ENCODE measurements at places on chromosomes 4 and X. TPM values are rescaled to one million over a fixed set of nuclear protein-coding genes. Genes with fewer than 3 reads are reported as not detected.
A peak's percentile ranks its signal among the peaks of the same experiment; 100 is the strongest.

GRCh38 chrX:12702509-12703091 lies 88.6 kb upstream of the PRPS2 start:
- no peak overlapping the region for H3K27ac ChIP-seq
- H3K36me3 ChIP-seq: no peaks in the 10 kb centered on the region
- no peaks in the 10 kb centered on the region for H3K27me3 ChIP-seq
- H3K4me3 ChIP-seq: no peak overlapping the region
- 0 out of 2 replicates have a peak, but pooled peaks cover 3% of the 10 kb centered on the region for H3K4me1 ChIP-seq

- no peak for DNase-seq
- H3K4me1 ChIP-seq: peaks cover 10% of the 10 kb centered on the region
- H3K36me3 ChIP-seq: no peaks in the 10 kb centered on the region
- no peaks in the 10 kb centered on the region for H3K27me3 ChIP-seq
Observed at GRCh38 chr4:82780170-82780751, 18.3 kb downstream of the SCD5 start.

GRCh38 chrX:104255465-104255864 lies 732 bp upstream of the ESX1 start:
- H3K36me3 ChIP-seq: no peaks in the 10 kb centered on the region
- H3K27ac ChIP-seq: no peak overlapping the region
- H3K27me3 ChIP-seq: no peaks in the 10 kb centered on the region
- H3K4me1 ChIP-seq: peaks cover 13% of the 10 kb centered on the region
- no peak for DNase-seq
- H3K4me3 ChIP-seq: no peak overlapping the region

DNA sequence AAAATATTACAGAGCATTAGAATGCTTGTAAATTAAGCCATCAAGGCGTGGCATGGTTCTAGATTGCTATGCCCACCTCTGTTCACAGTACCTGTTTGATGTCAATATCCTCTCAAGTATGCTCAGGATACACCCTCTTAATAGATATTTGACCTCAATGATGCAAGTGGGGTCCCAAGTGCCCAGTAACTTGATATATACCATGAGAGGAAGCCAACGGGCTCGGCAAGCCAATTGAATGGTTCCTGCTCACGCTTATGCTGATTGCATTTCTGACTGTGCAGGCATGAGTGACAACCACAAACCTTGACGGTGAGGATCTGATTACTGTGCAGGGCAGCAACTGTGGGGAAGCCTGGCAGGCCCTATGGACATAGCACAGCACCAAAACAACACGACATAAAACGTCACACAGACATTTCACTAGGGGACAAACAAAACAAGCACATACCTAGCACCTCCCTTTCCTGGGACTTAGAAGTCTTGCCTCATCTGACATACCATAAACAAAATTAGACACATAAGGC lies 179.1 kb upstream of the ETNPPL start:
- no peak overlapping the region for H3K27ac ChIP-seq
- H3K36me3 ChIP-seq: no peaks in the 10 kb centered on the region
- H3K27me3 ChIP-seq: peaks cover 6% of the 10 kb centered on the region
- no peak overlapping the region for H3K4me3 ChIP-seq
- no peak for DNase-seq

DNA sequence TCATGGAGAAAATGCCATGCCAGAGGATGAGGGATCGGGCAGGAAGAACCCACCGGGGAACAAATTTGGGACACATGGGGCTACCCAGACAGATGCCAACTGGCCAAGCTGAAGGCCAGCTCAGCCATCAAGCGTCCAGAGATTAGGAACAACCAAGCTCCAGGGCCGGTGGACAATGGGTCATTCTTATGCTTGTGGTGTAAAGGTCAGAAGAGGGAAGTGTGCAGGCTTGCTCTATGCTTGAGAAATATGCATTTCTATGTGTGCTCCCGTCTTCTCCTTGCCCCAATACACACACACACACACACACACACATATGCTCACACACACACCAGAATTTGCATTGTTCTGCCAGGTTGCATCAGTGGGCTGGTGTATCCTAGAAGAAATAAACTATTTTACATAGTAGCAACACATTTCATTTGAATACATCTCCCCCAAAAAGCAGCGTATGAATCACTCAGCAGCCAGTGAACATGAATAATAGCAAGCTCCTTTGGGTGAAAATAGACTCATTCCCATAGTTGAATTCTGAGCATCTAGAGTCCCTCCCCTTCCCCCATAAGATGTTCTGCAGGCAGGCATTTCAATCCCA lies 201.9 kb upstream of the PPARGC1A start:
- no peaks in the 10 kb centered on the region for H3K27me3 ChIP-seq
- H3K27ac ChIP-seq: no peak overlapping the region
- no peaks in the 10 kb centered on the region for H3K36me3 ChIP-seq
- no peak overlapping the region for H3K4me3 ChIP-seq
- no peak for DNase-seq

DNA sequence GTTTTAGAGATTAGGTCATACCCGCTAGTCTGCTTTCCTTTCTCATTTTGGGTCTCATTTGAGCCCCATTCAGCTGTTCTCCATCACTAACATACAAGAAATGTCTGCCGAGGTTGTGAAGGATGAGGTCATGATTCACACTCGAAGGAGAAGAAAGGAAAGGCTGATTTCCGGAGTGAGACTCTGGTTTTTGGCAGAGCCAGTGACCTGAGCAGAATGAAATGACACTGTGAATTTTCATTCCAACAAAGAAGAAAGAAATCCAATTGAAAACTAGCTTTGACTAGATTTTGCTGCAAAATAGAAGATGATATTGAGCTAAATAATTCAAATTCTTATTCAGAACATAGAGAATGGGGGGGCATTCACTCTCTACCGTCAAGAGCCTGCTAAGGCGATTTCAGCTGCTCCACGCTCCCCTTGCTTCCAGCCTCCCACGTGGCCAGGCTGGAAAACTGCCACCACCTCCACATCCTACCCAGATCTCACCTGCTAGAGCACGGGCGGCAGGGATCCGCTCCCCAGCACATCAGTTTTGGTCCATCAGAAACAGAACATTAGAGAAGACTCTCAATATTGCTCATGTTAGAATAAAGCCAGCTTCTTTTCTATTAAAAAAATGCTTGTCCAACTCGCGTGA lies 39.0 kb downstream of the F11 start:
- H3K27ac ChIP-seq: no peak overlapping the region
- no peaks in the 10 kb centered on the region for H3K36me3 ChIP-seq
- peaks cover 38% of the 10 kb centered on the region for H3K27me3 ChIP-seq
- H3K4me1 ChIP-seq: no peaks in the 10 kb centered on the region
- no peak for DNase-seq

DNA sequence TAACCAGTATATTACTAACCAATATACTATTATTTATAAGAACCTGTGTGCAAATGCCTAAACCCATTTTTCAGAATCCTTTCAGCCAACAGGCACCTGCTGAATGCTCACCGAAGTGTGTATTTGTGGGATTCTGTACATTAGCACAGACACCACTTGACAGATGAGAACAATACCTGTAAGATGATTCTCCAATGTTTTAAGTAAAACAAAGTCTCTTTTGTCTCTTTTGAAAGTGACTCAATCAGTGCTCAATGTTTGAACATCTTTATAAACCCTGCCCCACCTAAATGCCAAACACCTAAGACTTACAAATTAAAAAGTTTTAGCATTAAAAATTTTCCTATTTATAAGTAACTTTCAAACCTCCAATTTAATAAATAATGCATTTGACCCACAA lies 763 bp downstream of the ASB9 start:
- no peaks in the 10 kb centered on the region for H3K27me3 ChIP-seq
- DNase-seq: peak; percentile 70
- no peaks in the 10 kb centered on the region for H3K36me3 ChIP-seq
- H3K4me3 ChIP-seq: peak overlapping the region; percentile 70

DNA sequence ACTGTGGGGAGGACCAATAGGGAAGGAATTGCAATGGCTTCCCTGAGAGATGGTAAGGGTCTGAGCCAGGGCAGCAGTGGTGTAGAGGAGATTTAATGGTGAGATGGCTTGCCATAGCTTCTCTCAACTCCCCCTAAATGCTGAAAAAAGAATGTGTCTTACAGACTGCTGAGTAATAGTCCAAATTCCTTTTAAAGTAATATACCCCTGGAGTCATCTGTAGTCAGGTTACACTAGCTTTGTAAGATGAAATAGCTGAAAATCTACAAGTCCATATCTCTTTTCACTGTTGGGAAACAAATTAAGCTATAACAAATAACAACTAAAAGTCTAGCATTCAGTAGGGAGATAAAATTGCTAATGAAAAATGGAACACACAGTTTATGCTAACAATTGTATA lies 33.5 kb downstream of the MAPK10 start:
- H3K27me3 ChIP-seq: no peaks in the 10 kb centered on the region
- no peaks in the 10 kb centered on the region for H3K4me1 ChIP-seq
- no peak for DNase-seq
- no peaks in the 10 kb centered on the region for H3K36me3 ChIP-seq

DNA sequence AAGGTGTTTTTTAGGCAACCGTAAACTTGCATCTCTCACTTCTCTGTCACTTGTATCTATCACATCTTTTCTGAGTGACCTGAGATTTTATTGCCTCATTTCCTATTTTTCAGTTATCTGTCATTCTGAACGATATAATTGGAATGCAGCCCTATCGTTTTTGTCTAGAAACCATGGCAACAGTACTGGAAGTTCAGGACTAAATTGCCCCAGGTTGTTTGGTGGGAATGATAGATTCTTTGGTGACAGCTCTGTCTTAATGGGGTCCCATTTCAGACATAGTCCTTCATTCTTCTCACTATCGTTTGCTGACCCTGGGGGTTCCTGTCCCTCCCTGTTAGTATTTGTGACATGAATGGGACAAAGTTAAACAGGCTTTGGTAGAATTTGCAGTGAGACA lies 267.7 kb upstream of the GALNT7 start:
- no peaks in the 10 kb centered on the region for H3K36me3 ChIP-seq
- no peak overlapping the region for H3K4me3 ChIP-seq
- DNase-seq: peak; percentile 18

DNA sequence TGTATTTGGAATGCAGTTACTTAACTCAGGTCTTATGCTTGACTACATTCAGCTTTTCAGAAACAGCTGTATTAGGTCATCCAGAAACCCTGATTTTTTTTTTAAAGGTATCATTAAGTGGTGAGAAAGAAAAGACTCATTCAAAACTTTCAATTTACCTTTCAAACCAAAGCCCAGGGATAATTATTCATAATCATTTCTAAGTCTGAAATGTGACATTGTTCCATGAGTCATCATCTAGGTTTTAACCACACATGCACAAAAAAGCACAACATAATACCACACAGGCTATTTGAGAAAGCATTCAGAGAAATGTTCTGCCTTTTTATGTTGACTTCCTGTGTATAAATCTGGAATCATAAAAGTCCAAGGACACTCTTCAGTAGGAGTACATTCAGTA lies 288.2 kb downstream of the IL1RAPL2 start:
- H3K27ac ChIP-seq: peak overlapping the region; percentile 88
- peak; percentile 77 for DNase-seq
- no peaks in the 10 kb centered on the region for H3K27me3 ChIP-seq
- H3K4me1 ChIP-seq: peaks cover 23% of the 10 kb centered on the region
- no peaks in the 10 kb centered on the region for H3K36me3 ChIP-seq
- H3K4me3 ChIP-seq: no peak overlapping the region

DNA sequence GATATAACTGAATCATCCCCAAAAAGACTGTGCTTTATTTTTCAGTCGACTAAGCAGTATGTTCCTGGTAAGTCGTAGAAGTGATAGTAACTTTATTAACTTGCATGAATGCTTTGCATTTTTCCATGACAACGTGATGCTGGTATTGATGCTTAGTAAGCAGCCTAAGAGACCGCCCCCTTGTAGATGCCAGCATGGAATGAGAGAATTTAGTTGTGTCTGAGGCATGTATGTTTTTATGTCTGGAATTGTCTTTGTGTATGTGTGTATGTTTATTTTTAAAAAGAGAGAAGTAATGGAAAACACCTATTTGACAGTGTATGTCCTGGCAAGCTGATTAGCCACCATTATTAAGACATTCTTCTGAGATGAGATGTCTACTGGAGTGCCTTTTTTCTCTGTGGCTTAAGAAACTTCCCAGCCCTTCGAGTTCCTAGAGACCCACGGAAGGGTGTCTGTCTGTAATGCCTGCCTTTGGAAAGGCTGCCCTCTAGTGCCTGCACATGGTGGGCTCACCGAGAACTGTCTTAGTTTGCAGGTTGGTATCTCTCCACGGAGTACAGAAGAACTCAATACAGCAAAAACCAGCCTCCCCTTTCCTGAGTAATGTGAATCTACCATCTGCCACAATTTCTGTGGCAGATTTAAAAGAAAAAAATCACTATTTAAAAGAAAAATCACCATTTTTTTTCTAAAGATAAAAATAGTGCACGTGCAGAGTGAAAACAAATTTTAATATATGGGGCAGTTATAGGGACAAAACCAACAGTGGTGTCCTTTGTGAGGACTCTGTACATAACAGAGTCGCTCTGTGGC lies 85.9 kb downstream of the AASDH start:
- no peaks in the 10 kb centered on the region for H3K27me3 ChIP-seq
- H3K36me3 ChIP-seq: no peaks in the 10 kb centered on the region
- DNase-seq: peak; percentile 92
- H3K4me1 ChIP-seq: peaks cover 6% of the 10 kb centered on the region
- no peak overlapping the region for H3K4me3 ChIP-seq

GRCh38 chrX:30795981-30796958 lies 92.8 kb downstream of the TAB3 start:
- H3K36me3 ChIP-seq: no peaks in the 10 kb centered on the region
- H3K27ac ChIP-seq: no peak overlapping the region
- no peak for DNase-seq
- no peak overlapping the region for H3K4me3 ChIP-seq
- no peaks in the 10 kb centered on the region for H3K4me1 ChIP-seq

DNA sequence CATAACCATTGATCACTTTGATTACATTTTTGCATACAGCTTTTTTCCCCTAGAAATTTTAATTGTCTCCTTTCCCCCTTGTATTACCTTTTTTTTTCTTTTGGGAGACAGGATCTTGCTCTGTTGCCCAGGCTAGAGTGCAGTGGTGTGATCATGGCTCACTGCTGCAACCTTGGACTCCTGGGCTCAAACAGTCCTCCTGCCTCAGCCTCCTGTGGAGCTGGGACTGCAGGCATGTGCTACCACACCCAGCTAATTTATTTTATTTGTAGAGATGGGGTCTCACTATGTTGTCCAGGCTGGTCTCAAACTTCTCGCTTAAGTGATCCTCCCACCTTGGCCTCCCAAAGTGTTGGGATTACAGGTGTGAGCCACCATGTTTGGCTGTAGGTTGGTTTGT lies 47.0 kb downstream of the ZFX start:
- no peak overlapping the region for H3K4me3 ChIP-seq
- H3K27me3 ChIP-seq: no peaks in the 10 kb centered on the region
- no peak overlapping the region for H3K27ac ChIP-seq
- 0 out of 2 replicates have a peak, but pooled peaks cover 8% of the 10 kb centered on the region for H3K36me3 ChIP-seq
- no peaks in the 10 kb centered on the region for H3K4me1 ChIP-seq

DNA sequence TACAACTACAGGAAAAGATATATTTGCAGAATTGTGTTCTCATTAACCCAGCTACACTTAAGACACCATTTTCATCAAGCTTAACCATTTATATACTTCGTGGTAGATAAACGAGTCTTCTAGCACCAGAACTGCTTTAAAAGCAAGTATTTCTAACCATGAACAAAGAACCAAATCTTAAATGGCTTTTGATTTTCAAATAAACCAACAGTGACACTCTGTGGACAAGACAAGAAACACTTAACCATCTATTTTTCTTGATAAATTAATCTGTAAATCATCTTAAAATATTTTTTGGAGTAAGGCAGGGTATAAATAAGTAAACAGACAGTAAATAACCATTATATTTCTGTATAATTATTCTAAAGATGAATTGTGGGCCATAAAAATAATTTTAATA lies 10.2 kb downstream of the BEND2 start:
- no peaks in the 10 kb centered on the region for H3K36me3 ChIP-seq
- peak; percentile 40 for DNase-seq
- no peaks in the 10 kb centered on the region for H3K27me3 ChIP-seq
- H3K4me3 ChIP-seq: no peak overlapping the region

Gene PDGFC
- 16.8 TPM for total RNA-seq

Gene SPANXC
- total RNA-seq: not detected

Gene KLHL4
- total RNA-seq: 1.0 TPM

Gene SYP
- 0.47 TPM for total RNA-seq

Measured in PC-3 (cell line).